ENCODE measurements at places on chromosomes 6 and 20. TPM values are rescaled to one million over a fixed set of nuclear protein-coding genes. Genes with fewer than 3 reads are reported as not detected.
A peak's percentile ranks its signal among the peaks of the same experiment; 100 is the strongest.

DNA sequence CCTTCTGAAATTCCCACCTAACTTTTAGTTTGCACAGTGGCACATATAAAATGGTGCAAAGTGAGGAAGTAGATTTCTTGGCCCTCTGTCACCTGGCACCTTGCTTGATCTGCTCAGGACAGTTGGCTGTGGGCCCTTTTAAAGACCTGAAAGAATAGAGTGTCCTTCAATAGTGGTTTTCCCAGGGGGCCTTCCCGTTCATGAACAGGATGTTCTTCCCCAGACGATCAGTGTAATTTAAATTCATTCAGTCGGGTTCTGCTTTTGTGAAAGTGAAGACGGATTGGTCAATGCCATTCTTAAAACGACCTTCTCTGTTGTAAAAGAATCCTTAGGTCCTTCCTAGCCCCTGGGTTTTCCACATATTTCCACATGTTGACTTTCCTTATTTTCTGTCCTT is 178.5 kb downstream of the SASH1 start:
- DNase-seq, result no peak

Gene PRIM2
- total RNA-seq, result 9.3 TPM

DNA sequence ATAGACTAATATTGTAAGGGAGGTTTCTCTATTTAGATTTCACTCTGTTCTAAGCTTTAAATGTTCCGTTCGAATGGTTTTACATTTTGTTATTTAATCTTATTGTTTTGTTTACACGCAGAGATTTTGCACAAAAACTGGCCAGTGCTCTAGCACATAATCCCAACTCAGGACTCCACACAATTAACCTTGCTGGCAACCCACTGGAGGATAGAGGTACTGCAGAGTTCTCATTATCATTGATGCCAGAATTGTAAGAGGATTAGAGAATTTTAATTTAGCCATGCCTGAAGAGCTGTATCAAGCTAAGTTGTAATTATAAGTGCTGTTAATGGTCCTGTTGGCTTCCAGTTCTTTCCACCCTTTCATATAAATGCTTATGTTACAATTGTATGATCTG is 179.7 kb upstream of the SCGN start:
- DNase-seq, result no peak

DNA sequence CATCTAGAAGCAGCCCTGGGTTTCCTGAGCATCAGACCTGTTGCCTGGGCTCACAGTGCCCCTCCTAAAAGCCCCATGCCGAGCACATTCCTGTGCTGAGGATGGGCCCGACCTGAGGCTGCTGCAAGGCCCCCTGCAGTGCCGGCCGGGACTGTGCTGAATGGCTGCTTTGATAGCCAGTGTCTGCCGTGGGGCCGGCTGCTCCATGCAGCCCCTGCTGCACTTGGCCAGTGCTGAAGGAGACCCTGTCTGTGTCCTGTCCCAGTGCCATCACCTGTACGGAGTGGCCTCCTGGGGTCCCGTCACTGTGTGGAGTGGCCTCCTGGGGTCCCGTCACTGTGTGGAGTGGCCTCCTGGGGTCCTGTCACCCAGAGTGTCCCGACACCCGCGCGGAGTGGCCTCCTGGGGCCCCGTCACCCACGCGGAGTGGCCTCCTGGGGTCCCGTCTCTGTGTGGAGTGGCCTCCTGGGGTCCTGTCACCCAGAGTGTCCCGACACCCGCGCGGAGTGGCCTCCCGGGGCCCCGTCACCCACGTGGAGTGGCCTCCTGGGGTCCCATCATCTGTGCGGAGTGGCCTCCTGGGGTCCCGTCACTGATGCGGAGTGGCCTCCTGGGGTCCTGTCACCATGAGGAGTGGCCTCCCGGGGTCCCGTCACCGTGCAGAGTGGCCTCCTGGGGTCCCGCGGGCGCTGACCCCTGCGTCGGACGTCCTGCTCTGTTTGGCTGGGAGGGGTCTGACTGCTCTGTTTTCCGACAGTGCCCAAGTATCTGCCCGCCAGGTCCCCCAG is 7.0 kb downstream of the COL9A3 start:
- no peak for DNase-seq

- DNase-seq, result no peak
Observed at GRCh38 chr6:90035047-90035723, 140.9 kb downstream of the GJA10 start.

DNA sequence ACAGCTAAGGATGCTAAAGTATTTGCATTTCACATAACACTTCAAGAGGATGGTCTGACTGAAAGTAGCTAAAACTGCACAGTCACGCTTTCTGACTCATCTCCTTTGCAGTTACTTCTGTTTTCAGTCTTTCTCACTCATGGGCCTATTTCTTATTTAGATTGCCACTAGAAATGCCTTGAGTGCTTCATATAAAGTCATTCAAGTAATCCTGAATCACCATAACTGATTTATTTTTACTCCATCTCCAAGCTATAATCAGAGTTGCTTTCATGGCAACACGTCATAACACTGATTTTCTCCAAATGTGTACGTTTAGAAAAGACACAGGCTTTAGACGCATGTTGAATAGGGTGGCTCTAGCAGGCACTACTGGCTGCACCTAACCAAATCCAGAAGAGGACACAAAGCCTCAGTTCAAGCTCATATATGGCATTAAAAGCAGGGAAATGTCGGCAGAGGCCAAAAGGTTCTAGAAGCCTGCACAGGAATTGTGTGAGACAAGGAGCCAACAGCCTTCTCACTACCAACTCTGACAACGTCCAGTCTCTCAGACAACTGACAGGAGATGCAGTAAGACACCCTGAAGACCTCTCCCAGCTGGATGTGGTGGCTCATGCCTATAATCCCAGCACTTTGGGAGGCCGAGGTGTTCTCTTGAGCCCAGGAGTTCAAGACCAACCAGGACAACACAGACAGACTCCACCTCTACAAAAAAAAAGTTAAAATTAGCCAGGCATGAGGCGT is 64.1 kb upstream of the BEND6 start:
- no peak for DNase-seq

Gene TSPO2
- not detected for total RNA-seq

- no peak for DNase-seq
Observed at GRCh38 chr20:36483919-36484808, 57.2 kb upstream of the MYL9 start.

DNA sequence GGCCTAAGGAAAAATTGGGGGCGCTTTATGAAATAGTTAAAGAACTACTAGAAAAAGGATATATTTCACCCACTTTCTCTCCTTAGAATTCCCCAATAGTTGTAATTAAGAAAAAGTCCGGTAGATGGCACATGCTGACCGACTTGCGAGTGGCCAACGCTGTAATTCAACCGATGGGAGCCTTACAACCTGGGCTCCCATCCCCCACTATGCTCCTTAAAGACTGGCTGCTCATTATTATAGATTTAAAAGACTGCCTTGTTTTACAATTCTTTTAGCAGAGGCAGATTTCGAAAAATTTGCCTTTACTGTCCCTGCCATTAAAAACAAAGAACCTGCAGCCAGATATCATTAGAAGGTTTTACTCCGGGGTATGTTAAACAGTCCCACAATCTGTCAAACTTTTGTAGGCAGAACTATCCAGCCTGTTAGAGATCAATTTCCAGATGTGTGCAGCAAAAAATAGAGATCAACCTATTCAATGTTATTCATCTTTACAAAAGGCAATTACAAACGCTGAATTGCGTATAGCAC is 58.5 kb upstream of the PRSS16 start:
- no peak for DNase-seq

DNA sequence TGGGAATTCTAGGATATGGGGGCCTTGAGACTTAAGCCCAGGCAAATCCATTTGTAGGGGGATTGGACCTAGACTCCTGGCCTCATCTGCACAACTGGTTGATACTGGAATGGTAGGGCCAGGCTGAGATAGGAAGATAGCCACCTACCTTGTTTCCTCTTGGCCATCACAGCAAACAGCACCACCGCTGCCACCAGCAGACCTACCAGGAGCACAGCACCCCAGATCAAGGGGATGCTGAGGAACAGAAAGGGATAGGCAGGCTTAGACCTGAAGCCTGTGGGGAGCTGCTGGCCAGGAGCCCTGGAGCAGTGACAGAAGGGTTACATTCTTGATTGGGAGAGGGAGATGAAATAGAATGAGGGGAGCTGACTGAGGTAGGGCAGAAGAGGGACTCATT is 3.5 kb downstream of the TREML1 start:
- DNase-seq, result no peak

Gene UBE2C
- total RNA-seq, result 0.98 TPM

DNA sequence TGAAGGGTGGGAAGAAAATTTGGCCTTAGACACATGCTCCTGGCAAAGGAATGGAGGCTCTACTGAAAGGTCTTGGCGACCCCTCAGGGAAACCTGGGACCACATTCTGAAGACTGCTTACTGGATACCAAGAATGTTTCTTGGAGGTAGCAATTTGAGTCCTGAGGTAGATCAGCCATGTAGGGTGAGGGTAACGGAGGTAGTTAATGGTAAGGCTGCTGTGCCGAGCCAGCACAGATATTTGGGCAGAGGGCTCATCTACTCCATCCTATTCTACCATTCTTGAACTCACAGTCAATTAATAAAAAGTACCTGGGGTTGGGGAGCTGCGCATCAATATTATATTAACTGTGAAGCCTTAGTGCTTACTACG is 401 bp upstream of the PHF3 start:
- DNase-seq, result no peak

GRCh38 chr6:152316024-152316423 is 321.1 kb downstream of the SYNE1 start:
- DNase-seq, result no peak

GRCh38 chr6:126134491-126134890 is 148.2 kb downstream of the TRMT11 start:
- DNase-seq, result no peak

DNA sequence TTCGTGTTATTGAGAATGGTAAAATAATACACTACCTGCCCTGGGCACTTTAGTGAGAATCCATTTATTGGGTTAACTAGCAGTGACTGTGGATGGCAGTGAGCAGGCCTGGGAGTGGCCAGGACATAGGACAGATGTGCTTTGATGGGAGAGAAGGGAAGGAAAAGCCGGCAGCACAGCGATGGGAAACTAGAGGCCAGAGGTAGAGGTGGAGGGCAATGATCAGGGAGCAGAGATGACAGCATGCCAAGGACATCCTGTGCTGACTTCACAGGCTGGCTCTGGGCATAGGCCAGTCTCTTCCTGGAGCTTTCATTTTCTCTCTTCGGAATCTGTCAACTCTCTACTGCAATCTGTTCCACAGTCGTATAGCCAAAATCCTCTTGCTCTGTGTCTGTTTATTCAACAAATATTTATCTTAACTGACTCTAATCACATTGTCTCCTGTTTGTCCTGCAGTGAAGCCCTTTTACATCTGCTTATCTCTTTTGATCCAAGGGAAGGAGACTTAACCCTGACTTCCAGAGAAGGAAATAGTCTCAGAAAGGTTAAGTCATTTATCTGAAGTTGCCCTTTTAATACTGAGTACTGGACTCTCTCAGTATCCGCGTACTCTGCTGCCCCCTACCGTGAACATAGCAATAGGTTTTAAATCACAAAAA is 18.4 kb upstream of the MMP24 start:
- peak; percentile 55 for DNase-seq

- no peak for DNase-seq
Observed at GRCh38 chr6:36913082-36913481, 27.3 kb downstream of the C6orf89 start.

Gene SS18L1
- total RNA-seq, result 18.4 TPM

Gene MCHR2
- total RNA-seq, result not detected

Gene ESR1
- total RNA-seq, result 2.2 TPM

DNA sequence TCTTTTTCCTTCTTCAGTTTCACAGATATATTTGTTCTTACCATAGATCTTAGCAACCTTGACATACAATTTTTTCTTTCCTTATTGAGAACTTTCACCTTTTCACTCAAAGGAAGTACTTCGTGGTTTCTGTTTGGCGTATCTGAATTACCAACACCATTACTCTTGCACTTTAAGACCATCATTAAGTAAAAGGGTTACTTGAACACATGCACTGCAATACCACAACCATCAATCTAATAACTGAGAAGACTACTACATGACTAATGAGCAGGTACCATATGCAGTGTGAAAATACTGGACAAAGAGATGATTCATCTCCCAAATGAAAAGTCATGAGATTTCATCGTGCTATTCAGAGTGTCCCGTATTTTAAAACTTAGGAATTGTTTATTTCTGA is 21.7 kb upstream of the SENP6 start:
- DNase-seq, result no peak

DNA sequence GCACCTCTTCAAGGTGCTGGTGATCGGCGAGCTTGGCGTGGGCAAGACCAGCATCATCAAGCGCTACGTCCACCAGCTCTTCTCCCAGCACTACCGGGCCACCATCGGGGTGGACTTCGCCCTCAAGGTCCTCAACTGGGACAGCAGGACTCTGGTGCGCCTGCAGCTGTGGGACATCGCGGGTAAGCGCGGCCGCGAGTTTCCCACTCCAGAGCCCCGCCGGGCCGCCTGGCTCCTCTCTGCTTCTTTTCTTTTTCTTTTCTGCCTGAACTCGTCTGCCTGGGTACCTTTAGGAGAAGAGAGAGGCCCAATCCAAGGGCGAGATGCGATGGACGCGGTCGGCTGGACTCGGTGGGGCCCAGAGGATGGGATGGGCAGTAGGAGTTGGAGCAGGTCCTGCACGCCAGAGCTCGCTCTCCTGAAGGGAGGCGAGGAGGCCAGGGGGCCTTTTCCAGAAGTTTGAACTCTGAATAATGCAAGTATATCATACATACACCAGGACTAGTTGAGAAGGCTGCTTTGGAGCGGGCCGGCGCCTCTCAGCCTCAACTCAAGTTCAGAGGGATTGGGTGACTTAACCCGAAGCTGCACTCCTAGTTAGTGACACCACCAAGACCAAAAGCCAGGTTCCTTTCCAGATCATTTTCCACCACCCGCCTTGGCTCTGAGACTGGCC is 445 bp downstream of the RAB32 start:
- DNase-seq, result peak; percentile 30

DNA sequence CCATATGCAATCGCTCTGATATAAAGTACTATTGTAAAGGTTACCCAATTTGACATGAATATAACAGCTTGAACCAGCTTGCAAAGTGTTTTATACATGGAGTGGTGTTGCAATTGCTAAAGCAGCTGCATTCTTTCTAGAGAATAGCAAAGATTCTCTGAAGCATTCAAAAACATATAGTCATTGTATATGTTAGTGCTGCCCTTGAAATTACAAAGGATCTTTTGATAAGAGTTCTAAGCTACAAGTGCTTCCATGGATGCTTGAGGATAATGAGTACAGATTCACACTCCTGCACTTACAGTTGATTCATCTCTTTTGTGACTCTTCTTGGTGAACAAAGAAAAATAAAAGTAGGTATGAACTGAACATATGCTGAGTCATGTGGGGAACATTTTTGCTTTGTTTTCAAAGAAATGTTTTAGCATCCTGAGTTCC is 175.7 kb downstream of the ALDH8A1 start:
- DNase-seq, result no peak

- no peak for DNase-seq
Observed at GRCh38 chr6:105873211-105873704, 212.9 kb upstream of the PRDM1 start.

Gene PCK1
- 252 TPM for total RNA-seq

- DNase-seq, result no peak
Observed at GRCh38 chr20:18702736-18703135, 110.8 kb upstream of the SCP2D1 start.

All from breast epithelium (tissue), 4 donors.